ENCODE measurements at places on chromosomes 5 and 9. TPM values are rescaled to one million over a fixed set of nuclear protein-coding genes. Genes with fewer than 3 reads are reported as not detected.

- no peak for DNase-seq
Measured at GRCh38 chr5:181105391-181106025, 25.5 kb downstream of the OR2V1 start.

DNA sequence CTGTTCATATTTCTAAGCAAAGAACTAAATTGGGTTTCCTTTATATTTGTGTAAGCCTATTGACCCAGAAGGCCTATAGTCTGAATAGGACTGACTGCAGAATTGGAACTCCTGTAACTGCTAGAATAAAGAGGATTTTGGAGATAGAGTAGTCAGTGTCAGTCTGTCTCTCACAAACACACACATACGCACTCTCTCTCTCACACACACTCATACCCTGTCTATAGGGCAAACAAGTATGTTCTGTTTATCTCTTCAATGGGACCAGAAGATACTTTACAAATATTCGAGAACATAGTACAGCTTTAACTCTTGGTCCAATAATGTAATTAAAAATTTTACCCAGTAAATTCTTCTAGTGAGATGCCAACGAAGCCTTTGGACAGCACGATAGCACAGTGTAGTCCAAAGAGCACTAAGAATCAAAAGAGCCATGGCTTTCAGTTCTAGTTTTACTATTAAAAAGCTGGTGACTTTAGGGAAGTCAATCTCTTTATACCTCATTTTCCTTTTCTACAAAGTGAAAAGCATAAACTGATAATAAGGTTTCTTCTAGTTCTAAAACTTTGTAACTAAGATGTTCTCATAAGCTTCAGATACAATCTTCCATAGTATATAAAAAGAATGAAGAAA, 19.3 kb downstream of the ABHD17B start:
- no peak for DNase-seq

DNA sequence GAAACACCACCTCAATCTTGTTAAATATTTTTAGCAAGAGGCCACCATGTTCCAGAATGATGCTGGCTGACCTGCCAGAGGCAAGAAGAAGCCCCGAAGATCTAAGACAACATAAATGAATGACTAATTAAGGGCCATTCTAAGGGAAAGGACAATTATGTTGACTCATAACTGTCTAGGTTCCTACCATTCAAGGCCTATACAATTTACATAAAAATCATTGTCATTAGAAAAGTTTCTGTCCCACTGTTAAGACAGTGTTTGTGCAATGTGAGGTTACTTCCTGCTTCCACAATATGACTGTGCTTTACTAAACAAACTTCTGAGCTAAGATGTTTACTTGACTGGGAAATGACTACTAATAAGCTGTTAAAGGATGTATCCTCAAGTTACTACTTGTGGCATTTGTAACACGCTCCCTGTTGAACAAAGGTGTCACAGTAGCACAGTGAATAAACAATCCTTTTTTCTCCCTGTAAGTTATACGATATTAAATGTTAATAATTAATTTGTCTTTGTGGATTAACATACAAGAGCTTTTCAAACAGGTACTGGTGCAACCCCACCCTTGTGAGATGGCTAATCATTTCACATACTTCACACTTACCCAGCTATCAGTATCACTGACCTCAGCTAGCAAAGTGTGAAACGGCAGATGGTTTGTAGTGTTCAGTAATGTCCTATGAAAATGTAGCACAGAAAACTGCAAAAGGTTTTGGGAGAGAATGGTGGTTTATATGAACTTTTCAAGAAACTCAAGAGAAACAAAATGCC, 195.8 kb downstream of the EFNA5 start:
- no peak for DNase-seq

GRCh38 chr5:134098690-134099089, 15.8 kb upstream of the TCF7 start:
- DNase-seq = no peak

DNA sequence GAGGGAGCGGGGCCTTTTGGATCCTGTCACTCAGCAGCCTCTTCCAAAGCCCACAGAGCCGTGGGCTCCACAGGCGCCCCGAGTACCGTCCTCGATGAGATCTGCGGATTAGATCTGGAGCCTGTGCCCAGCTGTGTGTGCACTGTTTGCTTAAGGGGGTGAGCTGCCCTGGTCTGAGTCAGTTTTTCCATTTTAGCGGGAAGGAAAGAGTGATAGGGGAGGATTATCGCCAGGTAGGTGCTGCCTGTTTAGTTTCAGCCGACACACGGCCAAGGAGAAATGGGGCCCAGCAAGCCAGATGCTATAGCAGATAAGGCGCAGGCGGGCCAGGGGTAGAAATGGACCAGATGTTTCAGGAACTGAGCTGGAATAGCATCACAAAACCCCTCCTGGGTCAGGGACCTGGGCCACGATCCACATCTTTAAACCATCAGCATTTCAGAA, 18.1 kb downstream of the COL5A1 start:
- no peak for DNase-seq

GRCh38 chr5:141657404-141657803, 6.2 kb upstream of the FCHSD1 start:
- DNase-seq = no peak

GRCh38 chr9:136713550-136713949, 1.2 kb downstream of the DIPK1B start:
- no peak for DNase-seq

Gene NFIL3
- total RNA-seq = 8.6 TPM

Gene CDC25C
- total RNA-seq = 2.9 TPM

Gene MARCOL
- total RNA-seq = not detected

Gene TMC1
- 0.82 TPM for total RNA-seq
